Immature natural killer cell (primary cell): ENCODE measurements at places on chromosomes 16 and 17. TPM values are rescaled to one million over a fixed set of nuclear protein-coding genes. Genes with fewer than 3 reads are reported as not detected.

GRCh38 chr17:61291451-61292285, 108.0 kb upstream of the TBX2 start:
- DNase-seq = no peak
- no peaks in the 10 kb centered on the region for H3K36me3 ChIP-seq
- no peaks in the 10 kb centered on the region for H3K27me3 ChIP-seq
- peaks cover 19% of the 10 kb centered on the region for H3K4me1 ChIP-seq
- H3K4me3 ChIP-seq = no peak overlapping the region
- H3K27ac ChIP-seq = no peak overlapping the region

DNA sequence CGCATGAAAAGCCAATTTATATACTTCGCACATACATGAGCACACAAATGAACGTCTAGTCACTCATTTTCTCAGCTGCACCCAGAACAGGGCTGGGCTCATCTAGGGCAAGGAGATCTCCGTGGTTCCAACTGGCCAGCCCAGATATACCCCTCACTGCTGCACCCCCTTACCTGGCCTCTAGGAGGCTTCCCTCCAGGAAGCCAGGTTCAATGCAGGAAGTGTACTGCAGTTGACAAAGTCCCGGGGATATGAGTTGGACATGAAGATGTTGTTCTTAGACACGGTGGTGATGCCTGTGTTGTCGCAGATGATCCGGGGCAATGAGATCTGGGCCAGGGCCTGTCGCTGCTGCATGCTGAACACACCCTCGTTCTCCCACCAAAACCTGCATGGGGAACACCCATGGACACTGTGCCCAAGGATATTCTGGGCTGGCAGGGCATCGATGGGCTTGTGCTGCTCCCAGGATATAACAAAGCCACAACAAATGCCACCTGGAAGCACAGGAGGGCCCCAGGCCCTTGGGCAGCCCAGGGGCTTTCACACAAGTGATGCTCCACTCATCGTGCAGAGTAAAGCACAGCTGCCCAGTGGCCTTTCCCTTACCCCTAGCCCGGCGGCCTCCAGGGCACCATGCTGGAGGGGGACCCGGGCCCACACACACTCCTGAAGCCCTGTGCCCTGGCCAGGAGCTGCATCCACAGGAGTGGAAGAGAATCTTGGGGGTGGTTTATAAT, 10.1 kb downstream of the MPO start:
- H3K4me1 ChIP-seq = no peaks in the 10 kb centered on the region
- peaks cover 6% of the 10 kb centered on the region for H3K27me3 ChIP-seq
- no peak for DNase-seq
- no peak overlapping the region for H3K4me3 ChIP-seq
- no peaks in the 10 kb centered on the region for H3K36me3 ChIP-seq

DNA sequence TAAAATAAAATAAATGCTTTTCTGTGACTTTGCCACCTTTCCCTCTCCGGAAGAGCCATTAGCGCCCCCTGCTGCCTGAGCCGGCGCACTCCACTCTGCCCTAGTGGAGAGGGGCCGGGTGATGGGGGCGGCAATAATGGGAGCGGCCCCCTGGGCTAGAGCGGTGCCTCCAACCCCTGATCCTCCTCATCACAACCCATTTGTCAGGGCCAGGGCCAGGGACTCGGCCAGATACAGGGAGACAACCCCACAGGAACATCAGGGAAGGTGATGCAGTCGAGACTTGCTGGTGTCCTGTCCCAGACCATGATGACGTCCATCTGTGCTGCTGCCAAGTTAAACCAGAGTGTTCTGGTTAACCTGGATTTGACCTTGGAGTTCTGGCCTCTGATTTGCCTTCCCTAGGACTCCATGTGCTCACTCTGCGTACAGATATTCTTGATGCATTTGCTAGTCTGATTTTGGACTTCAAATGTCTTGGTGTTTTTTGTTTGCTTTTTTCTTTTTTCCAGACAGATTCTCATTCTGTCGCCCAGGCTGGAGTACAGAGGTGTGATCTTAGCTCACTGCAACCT, 46.1 kb upstream of the BPTF start:
- H3K4me3 ChIP-seq = no peak overlapping the region
- H3K27me3 ChIP-seq = no peaks in the 10 kb centered on the region
- no peak overlapping the region for H3K27ac ChIP-seq
- H3K4me1 ChIP-seq = no peaks in the 10 kb centered on the region

- peak overlapping the region; percentile 33 for H3K4me3 ChIP-seq
- peaks cover 8% of the 10 kb centered on the region for H3K36me3 ChIP-seq
- no peak for DNase-seq
- peaks cover 16% of the 10 kb centered on the region for H3K27me3 ChIP-seq
These were observed 2.0 kb downstream of the SRCAP start for GRCh38 chr16:30700971-30701370.

DNA sequence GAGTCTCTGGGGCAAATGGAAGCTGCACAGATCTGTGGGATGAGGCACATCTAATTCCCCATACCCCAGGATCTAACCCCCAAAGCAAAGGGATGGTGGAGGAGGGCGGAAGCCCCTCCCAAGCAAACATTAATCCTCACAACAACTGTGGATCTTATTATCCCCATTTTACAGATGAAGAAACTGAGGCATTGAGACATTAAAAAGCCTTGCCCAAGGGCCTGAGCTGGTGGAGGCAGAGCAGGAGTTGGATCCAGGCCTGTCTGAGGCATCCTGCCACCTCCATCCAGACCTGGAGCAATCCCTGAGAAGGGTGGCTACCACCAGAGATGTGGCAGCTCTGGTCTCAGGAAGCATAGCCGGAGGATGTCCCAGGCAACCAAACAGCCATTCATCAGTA, 17.7 kb upstream of the CBFB start:
- H3K4me3 ChIP-seq = no peak overlapping the region
- no peak overlapping the region for H3K27ac ChIP-seq
- H3K27me3 ChIP-seq = peaks cover 5% of the 10 kb centered on the region
- peaks cover 2% of the 10 kb centered on the region for H3K4me1 ChIP-seq

DNA sequence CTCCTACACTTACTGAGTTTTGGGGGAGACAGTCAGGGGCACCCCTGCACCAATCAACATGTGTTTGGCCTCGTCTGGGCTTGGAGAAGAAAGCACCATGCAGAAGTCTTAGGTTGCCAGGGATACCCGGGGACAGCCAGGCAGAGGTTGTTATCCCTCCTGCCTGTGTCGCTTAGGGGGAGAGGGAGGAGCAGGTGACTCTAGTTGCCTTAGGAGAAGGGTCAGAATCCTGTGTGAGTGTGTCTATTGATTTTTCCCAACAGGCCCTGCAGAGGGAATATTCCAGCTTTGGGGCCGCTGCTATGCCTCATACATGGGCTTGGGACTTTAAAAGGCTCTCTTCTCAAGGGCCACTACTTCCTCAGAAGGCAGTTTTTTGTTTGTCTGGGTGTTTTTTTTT, 89.1 kb downstream of the RGS9 start:
- H3K4me3 ChIP-seq = peak overlapping the region; percentile 22
- H3K36me3 ChIP-seq = no peaks in the 10 kb centered on the region
- H3K27me3 ChIP-seq = peaks cover 2% of the 10 kb centered on the region
- DNase-seq = no peak

DNA sequence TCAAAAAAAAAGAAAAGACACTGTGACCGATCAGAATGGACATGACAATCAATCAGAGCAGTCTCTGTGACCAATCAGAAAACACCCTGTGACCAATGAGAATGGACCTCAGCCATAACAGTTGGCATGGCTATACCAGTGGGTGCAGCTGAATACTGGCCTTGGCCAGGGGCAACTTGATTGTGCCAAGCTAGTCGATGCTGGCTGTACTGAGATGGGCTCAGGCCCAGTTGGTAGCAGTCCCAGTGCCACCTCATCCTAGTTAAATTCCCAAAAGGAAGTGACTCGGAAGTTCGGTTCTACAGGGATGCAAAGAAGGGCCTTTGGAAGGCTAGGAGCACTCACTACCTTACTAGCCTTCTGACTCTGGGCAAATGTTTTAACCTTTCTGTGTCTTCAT, 37.2 kb upstream of the BCO1 start:
- H3K27me3 ChIP-seq = peaks cover 6% of the 10 kb centered on the region
- DNase-seq = no peak
- H3K36me3 ChIP-seq = no peaks in the 10 kb centered on the region
- peaks cover 5% of the 10 kb centered on the region for H3K4me1 ChIP-seq

GRCh38 chr16:67703626-67704025, 15.5 kb downstream of the GFOD2 start:
- no peak for DNase-seq
- no peaks in the 10 kb centered on the region for H3K36me3 ChIP-seq
- H3K27ac ChIP-seq = peak overlapping the region; percentile 84
- H3K4me1 ChIP-seq = peaks cover 19% of the 10 kb centered on the region
- H3K27me3 ChIP-seq = no peaks in the 10 kb centered on the region
- H3K4me3 ChIP-seq = no peak overlapping the region

DNA sequence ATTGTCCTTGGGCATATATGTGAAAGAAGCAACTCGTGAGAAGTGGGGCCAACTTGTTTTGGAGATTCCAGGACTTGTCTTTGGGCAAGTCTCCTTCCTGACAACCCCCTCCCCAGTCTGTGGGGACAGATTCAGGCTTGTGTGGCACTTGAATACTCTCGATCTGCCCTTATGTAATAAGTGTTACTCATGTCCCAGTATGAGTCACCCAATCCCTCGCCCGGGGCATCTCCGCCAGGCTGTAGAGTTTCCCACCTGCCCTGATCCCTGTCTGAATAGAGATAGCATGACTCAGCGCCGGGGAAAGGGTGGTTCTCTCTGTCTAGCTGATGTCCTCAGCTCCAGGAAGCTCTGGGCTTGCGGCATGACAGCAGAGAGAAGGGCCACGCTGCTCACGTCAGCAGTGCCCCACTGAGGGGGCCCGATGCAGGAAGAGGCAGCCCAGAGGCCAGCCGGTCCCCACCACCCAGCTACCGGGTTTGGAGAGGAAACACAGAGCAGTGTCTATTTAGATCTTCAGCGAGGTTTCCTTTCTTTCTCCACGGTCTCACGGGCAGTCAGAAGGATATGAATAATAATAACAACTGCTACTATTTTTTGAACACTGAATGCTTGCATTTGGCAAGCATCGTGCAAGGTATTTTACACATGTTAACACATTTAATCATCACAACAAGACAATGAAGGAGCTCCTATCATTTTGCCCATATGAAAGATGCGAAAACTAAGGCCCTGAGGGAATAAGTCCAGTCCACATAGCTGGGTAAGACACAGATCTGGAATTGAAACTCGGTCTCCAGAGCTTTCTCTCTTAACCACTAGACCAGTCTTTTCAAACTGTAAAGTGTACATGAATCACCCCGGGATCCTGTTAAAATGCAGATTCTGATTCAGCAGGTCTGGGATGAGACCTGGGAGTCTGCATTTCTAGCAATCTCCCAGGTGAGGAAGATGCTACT, 426.7 kb upstream of the MAF start:
- peak overlapping the region; percentile 73 for H3K4me3 ChIP-seq
- DNase-seq = peak; percentile 71
- no peaks in the 10 kb centered on the region for H3K27me3 ChIP-seq
- H3K4me1 ChIP-seq = peaks cover 12% of the 10 kb centered on the region

DNA sequence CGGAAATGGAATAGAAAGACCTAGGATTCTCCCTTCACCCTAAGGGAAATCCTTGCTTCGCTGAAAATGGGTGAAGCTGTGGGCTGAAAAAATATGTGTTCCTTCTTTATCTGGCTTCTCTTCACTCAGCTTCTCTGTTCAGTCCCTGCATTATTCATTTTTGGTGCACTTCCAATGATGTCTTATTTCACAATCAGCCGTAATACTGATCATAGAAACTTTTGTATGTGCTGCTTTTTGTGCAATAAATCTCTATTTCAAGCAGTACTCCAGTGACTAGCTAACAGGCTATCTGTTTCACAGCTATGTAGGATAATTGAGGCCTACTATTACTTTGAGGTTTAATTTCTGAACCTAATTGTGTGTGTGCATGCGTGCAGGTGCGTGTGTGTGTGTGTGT, 144.6 kb downstream of the FOXL1 start:
- no peak for DNase-seq
- no peaks in the 10 kb centered on the region for H3K36me3 ChIP-seq
- H3K4me1 ChIP-seq = no peaks in the 10 kb centered on the region
- H3K4me3 ChIP-seq = no peak overlapping the region
- no peak overlapping the region for H3K27ac ChIP-seq
- H3K27me3 ChIP-seq = peaks cover 11% of the 10 kb centered on the region

- no peaks in the 10 kb centered on the region for H3K27me3 ChIP-seq
- peaks cover 4% of the 10 kb centered on the region for H3K36me3 ChIP-seq
- no peak overlapping the region for H3K27ac ChIP-seq
- DNase-seq = no peak
- H3K4me3 ChIP-seq = no peak overlapping the region
These were observed 81.3 kb downstream of the HIC1 start for GRCh38 chr17:2136241-2136640.

DNA sequence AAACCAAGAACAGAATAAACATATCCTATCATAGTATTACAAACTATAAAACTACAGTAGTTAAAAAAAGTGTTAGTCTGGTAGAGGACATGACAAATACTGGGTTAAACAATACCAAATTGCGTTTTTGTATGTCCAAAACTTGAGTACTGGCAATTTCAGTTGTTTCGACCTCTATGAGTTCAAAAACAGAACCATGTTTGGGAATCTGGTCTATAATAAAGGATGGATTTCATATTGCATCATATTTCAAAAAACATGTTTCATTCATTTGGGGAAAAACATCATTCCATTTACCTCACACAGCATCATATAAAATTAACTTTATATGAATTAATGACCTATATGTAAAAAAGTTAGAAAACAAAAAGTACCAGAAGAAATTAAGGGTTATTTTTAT, 81.8 kb downstream of the TRIM37 start:
- H3K27ac ChIP-seq = no peak overlapping the region
- no peak for DNase-seq
- H3K27me3 ChIP-seq = no peaks in the 10 kb centered on the region
- no peak overlapping the region for H3K4me3 ChIP-seq
- H3K36me3 ChIP-seq = peaks cover 22% of the 10 kb centered on the region

Gene KRTAP2-1
- polyA plus RNA-seq = not detected

Gene KIFC3
- 12.2 TPM for polyA plus RNA-seq

Gene KRTAP9-8
- polyA plus RNA-seq = not detected

Gene SLC47A2
- not detected for polyA plus RNA-seq

Gene ZSCAN10
- not detected for polyA plus RNA-seq

Gene UNC45B
- polyA plus RNA-seq = not detected

Gene SLC16A11
- polyA plus RNA-seq = 1.2 TPM

Gene ANKRD40CL
- polyA plus RNA-seq = not detected
